Thyroid gland (tissue), 4 donors: ENCODE measurements at places on chromosomes 4 and X.

- H3K36me3 ChIP-seq = no peaks in the 10 kb centered on the region
- no peak overlapping the region for H3K27ac ChIP-seq
- no peaks in the 10 kb centered on the region for H3K27me3 ChIP-seq
- no peaks in the 10 kb centered on the region for H3K4me1 ChIP-seq
- no peak overlapping the region for H3K4me3 ChIP-seq
- no peak for DNase-seq
Measured at GRCh38 chr4:154604696-154605200, 7.7 kb downstream of the FGG start.

DNA sequence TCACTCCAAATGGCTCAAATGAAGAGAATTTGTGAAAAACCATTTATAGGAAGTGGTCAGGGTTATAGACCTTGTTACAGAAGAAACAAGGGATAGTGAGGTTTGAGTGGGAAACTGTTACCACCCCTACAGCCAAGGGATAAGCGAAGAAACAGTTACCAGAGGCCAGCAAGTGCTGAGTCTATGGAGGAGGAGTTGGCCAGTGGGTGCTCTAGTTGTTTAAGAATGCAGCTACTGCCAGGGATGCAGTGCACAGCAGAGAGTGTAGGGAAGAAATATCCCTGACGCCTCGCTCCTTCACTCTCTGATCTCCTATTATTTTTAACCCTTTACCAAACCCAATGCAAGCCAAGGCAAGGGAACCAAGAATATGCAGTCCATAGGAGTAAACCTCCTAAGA lies 15.2 kb upstream of the SYTL4 start:
- no peaks in the 10 kb centered on the region for H3K4me1 ChIP-seq
- H3K36me3 ChIP-seq = no peaks in the 10 kb centered on the region
- H3K27me3 ChIP-seq = no peaks in the 10 kb centered on the region
- no peak overlapping the region for H3K27ac ChIP-seq
- no peak overlapping the region for H3K4me3 ChIP-seq

DNA sequence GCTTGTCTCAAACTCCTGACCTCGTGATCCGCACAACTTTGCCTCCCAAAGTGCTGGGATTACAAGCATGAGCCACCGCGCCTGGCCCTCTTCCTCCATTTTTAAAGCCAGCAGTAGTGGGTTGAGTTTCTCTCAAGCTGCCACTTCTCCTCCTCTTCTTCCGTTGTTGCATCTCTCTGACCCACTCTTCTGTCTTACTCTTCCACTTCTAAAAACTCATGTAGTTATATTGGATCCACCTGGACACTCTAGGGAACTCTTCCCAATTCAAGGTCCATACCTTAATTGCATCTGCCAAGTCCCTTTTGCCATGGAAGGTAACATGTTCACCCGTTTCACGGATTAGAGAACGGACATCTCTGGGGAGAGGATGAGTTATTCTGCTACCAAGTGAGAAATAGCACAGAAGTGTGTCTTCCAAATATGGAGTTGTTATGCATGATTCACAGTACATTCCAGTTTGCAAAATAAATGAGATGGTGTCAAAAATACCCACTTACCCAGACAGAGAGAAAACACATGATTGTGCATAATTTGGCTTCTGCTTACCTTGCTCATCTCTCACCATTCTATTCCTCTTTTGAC lies 51.8 kb downstream of the GBA3 start:
- no peak overlapping the region for H3K4me3 ChIP-seq
- H3K36me3 ChIP-seq = no peaks in the 10 kb centered on the region
- DNase-seq = no peak
- no peaks in the 10 kb centered on the region for H3K27me3 ChIP-seq
- no peak overlapping the region for H3K27ac ChIP-seq

DNA sequence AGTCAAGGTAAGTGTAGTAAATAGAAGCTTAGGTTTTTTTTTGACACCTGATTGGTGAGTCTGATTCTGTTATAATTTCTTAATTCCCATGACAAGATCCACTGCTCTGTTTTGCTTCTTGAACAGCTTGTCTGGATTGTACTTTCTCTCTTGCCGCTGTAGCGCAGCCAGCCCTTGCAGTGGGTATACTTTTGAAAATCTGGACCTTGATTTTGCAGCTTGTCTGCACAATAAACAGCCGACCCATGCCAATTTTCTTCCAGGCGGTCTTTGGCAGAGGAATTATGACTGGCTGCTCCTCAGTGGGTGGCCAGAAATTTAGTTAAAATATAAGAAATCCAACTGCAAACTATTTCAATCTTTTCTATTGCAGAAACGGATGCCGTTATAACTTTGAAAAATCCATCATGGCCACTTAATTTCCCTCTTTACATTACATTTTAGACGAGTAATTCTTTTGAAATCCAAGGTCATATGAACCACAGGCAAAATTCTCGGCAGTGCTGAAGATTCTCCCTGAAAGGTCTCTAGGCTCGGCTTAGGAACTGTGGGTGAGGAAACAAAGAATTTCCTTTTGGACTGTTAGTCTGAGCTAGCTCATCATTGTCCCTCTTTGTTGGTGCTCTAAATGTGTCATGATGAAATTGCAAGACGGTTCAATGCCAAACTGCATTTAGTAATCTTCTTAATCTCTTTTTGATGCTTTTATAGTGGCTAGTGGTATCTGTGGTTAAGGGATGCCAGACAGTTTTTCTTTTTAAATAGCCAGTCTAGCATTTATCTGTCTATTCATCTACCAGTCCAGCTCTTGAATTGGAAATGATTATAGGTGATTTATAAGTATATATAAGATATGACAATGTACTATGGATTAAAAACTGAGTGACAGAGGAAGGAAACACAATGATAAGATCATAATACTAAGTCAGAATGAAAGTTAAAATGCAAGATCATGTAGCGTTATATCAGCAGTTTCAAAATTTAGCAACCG lies 31.5 kb upstream of the PTTG2 start:
- no peak overlapping the region for H3K27ac ChIP-seq
- H3K36me3 ChIP-seq = no peaks in the 10 kb centered on the region
- H3K4me3 ChIP-seq = no peak overlapping the region
- DNase-seq = no peak
- no peaks in the 10 kb centered on the region for H3K4me1 ChIP-seq
- H3K27me3 ChIP-seq = no peaks in the 10 kb centered on the region

DNA sequence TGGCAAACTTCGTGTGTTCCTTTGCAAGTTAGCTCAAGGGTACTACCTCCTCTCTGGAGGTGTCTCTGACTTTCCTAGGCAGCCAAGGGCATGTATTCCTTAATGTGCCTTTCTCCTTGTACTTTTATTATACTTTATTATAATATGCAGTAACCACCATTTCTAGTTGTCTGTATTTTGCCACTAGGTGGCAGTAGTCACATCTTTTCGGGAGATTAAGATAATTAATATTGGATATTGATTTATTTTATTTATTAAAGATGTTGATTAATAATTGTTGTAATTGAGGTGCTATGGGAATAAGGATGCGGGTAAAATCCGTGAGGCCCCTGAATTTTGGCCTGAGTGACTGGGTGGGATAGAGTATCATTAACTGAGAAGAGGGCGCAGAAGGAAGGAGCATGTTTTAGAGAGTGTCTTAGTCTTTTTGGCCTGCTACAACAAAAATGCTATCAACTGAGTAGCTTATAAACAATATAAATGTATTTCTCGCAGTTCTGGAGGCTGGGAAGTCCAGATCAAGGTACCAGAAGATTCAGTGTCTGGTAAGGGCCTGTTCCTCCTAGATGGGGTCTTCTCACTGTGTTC lies 153.3 kb downstream of the TMEM164 start:
- no peak overlapping the region for H3K27ac ChIP-seq
- H3K36me3 ChIP-seq = no peaks in the 10 kb centered on the region
- H3K4me1 ChIP-seq = no peaks in the 10 kb centered on the region
- no peaks in the 10 kb centered on the region for H3K27me3 ChIP-seq
- no peak for DNase-seq
